ENCODE measurements at places on chromosomes 7 and 10.

- DNase-seq: no peak
These were observed 14.5 kb downstream of the AKR1B1 start for GRCh38 chr7:134444198-134444960.

- peak; percentile 54 for DNase-seq
These were observed 2.0 kb downstream of the FBXL15 start for GRCh38 chr10:102422545-102423129.

DNA sequence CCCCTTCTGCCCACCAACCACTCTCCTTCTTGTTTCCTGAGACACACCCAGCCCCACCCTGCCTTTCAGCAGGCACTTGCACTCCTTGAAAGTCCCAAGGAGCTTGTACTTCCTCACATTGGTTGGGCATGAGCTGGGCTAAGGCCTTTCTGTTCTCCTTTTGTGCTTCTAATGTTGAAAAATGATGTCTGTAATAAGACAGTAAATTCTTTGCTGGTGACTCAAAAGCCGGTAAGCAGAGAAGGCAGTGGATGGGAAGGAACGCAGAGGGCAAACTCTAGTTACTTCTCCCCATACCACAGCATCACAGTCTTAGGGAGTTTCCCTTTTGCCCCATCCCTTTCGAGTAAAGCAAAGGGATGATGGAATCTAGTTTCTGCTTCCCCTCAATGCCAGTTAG is 185.6 kb downstream of the PLXNA4 start:
- peak; percentile 11 for DNase-seq

DNA sequence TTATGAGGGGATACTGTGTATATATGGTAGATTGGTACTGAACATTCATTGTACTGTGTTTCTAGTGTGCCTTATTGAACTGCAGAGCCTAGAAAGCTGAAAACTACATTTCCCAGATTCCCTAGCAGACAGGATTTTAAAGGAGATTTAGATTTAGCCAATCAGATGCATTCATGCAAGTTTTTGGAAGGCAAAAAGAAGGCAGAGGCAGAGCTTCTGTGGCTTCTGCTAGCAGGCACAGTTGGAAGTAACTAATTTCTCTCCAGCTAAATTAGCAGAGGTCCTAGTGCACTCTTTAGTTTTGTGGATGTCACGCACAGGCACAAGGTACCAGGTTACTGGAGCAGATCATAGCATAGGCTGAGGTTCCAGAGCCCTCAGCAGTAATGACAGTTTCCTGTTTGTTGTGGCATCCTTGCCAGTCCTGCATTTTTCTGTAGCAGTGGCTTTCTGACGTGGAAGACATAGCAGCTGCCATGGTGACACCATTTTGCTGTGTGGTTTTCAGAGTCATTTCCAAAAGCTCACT is 83.7 kb upstream of the CCDC71L start:
- no peak for DNase-seq

Measured in CD4-positive, alpha-beta T cell treated with Interleukin-4 for 1 hour (primary cell).